Stromal cell of bone marrow (primary cell): ENCODE measurements at places on chromosomes 11 and 22.

DNA sequence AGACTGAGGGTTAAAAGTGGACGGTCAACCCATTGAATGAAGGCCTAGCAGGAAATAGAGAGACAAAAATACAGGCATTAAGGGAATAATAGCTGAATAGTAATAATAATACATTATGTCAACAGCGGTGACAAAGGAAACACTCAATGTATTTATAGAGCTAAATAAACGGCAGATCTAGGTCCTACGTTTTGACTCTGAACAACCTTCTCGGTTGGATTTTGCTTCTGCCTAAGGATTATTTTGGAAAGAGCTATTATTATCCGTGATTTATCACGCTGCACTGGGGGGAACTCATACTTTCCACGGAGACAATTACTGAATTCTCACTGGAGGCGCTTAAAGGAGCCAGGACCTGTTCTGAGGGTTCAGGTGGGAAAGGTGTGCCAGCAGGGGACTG is 118.2 kb upstream of the KIRREL3 start:
- no peak for DNase-seq

- no peak for DNase-seq
These were observed 16.5 kb downstream of the TUB start for GRCh38 chr11:8097468-8097867.

GRCh38 chr11:65132238-65132987 is 1.9 kb downstream of the SYVN1 start:
- no peak for DNase-seq

- no peak for DNase-seq
These were observed 269.3 kb upstream of the PITPNB start for GRCh38 chr22:28188178-28188879.

DNA sequence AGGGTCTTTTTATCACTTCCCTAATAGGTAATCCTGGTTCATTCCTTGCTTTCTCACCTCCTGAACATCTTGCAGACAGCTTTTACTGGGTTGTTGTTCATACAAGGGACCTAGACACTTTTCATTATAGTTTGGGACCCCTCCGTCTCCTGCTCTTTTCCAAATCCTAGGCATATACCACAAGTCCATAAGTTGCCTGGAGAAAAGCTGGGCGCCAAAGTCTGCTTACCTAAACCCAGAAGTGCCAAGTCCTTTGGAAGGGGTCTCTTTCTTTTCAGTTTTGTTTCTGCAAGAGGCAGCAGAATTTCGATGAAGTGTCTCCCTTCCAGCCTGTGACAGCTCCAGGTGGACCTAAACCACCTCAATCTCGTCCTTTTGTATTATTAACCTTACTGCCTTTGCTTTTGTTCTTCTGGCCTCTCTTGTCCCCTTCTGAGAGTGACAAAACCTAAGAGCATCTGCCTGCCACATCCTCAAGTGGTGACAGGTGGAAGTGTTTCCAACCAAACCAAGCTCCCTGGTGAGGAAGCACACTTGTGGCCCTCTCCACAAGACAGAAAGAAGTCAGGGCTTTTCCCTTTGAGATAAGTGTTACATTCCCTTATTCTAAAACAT is 19.5 kb upstream of the P2RY6 start:
- no peak for DNase-seq

DNA sequence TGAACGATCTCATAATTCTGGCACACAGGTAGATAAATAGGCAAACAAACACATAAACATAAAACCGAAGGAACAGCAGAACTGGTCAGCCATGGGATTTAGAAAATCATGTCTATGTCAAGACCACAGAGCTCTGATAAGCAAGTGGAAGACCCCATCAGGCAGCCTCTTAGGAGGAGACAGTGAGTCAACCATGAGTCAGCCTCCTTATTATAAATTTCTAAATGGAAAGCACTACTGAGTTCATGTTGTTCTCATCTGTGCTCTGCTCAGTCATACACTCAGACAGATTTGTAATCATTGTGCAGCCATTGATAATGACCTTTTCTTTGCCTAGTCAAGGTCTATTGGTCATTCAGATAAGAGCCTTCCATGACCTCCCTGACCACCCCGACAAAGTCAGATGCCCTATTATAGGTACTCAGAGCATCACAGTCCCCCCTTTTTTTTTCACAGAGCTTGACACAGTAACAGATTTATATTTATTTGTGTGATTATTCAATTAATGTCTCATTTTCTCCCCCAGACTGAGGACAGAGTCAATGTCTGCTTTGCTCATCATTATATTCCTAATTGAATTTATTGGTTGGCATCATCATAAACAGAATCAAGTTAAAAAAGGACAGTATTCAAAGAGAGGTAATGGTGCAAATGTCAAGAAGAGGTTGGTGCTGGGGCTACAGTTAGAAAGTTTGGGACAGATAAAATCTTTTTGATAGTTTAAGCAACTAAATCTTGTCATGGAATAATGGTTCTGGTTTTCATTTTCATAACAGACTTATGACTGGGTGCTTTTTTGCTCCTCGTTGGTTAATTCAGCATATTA is 579.7 kb upstream of the CCDC90B start:
- DNase-seq, result peak; percentile 14
